ENCODE measurements at places on chromosomes 12 and 14. TPM values are rescaled to one million over a fixed set of nuclear protein-coding genes. Genes with fewer than 3 reads are reported as not detected.

The HOTAIR gene
- total RNA-seq = not detected

The ANO4 gene
- not detected for total RNA-seq

The EML5 gene
- total RNA-seq = 8.1 TPM

The CFAP54 gene
- total RNA-seq = 0.37 TPM

The BRI3BP gene
- 18.6 TPM for total RNA-seq

DNA sequence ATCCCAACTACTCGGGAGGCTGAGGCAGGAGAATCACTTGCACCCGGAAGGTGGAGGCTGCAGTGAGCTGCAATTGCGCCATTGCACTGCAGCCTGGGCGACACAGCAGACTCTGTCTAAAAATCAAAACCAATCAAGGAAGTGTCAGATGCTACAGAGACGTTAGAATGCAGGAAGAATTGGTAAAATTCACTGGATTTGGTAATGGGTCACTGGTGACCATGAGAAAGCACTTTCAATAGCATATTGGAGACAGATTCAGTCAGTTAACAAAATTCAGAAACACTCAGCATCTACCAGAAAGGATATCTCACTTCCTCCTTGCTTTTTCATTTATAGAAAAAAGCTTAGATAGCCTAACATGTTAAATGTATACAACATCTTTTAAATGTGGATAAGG is 17.5 kb downstream of the BIN2 start:
- DNase-seq = no peak

DNA sequence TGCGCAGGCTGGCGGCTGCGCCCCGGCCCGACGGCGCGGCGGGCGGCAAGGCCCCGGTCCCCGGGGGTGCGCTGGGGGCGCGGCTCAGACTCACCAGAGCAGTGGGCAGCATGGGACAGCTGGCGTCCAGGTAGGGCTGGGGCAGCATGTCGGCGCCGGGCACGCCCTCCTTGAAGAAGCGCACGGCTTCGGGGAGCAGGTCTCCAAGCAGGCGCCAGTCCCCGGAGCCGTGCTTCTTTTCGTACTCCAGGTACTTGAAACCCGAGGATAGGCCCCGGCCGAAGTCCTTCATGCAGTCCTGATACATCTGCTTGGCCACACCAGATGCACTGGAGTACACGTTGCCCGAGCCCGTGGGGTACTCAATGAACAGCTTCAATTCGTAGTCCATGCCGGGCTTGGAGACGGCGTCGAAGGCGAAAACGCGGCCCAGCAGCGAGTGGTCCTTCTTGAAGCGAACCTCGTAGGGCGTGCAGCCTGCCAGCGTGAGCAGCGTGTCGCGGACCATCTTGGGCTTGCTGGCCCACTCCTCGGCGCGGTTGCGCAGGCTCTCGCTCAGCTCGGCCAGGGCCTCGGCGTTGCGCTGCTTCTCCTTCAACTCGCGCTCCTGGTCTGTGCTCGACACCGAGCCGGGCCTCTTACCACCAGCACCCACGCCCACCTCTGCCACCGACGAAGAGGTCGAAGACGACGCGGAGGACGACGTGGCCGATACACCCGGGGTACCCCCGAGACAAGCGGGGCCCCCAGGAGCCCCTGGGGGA is 2.2 kb downstream of the IRF2BPL start:
- DNase-seq = peak; percentile 40

GRCh38 chr12:29731591-29731990 is 52.2 kb downstream of the TMTC1 start:
- DNase-seq = no peak

GRCh38 chr12:69602954-69603353 is 7.8 kb downstream of the LRRC10 start:
- no peak for DNase-seq

- DNase-seq = no peak
Observed at GRCh38 chr14:20801726-20802125, 918 bp downstream of the RNASE1 start.

DNA sequence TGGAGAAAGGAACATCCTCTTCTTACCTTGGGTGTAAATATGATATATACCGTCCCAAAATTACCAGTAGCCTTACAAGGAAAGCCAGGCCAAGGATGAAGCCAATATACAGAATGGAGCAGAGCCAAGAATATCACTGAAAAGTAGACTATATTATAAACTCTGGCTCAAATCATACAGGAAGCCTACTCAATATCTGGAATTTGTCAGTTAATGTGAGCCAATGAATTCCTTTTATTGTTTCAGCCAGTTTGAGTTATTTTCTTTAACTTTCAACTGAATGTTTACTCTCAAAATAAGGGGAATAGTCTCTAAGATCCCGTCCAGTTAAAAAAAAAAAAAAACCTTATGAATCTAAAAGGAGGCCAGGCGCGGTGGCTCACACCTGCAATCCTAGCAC is 9.8 kb upstream of the DENND5B start:
- DNase-seq = no peak

DNA sequence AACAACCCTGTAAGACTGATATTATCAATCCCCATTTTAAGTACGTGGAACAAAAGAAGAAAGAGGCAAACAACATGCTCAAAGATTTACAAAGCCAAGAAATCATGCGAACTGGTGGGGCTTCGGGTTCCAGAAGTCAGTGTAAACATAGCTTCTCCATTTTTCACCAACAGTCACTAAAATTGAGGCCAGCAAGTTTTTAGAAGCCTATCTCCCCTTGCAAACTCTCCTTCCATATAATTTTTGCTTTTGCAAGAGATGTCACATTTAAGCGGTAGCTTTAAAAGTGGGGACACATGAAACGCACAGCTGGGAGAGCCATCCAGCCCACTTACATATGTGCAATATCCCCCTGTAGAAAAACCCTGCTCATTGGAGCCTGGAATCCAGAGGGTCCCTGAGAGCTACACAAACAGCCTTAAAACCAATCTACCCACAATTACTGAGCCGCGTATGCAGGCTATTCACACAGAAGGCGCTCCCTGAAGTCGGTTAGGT is 797 bp downstream of the SLC11A2 start:
- no peak for DNase-seq

DNA sequence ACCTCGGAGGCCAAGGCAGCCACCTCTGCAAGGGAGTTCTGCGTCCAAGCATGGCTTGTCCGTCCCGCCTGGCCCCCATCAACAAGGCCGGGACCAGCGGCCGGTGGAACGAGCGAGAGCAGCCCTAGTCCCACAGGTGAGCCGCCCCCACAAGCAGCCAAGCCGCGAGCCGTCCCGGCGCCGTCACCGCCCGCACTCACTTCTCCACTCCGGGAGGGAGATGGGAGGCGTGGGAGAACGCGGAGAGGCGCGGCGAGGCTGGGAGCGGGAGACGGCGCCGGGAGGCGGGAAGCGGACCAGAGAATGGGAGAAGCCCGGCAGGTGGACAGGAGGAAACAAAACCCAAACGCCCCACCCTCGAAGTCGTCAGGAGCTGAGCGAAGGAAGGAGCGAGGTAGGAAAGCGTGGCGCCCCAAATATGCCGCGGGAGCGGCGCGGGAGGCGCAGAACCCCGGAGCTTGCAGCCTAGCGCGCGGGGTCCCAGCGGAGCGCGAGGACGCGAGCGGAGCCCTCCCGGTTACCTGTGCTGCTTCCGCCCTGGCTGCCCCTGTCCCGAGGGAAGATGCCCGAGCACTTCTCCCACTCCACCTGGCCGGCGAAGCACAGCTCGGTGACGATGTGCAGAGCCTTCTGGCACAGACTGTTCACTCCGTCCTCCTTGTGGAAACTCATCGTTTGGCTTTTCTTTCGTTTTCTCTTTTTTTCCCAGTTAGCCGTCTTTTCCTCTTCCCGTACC is 600 bp downstream of the SYT10 start:
- peak; percentile 7 for DNase-seq

GRCh38 chr14:101823066-101823465 is 61.6 kb downstream of the PPP2R5C start:
- DNase-seq = no peak

DNA sequence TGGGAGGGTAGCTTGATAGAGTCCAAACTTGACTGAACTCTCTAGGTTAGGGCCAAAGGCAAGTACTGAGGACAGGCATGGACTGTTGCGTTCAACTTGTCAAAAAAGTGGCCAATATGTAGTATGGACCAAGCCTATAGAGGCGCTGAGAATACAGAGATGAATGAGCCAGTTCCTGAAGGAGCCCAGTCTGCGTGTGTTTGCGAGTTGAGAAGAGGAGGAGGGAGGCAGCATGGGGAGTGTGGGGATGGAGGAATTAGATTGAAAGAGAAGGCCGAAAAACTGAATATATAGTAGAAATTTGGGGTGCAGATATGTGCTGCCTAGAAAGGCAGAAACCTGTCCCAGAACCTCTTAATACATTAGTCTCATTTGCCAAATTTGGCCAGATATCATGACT is 412.4 kb downstream of the PCNX1 start:
- no peak for DNase-seq

- peak; percentile 59 for DNase-seq
Observed at GRCh38 chr12:29103539-29103974, 45.5 kb upstream of the FAR2 start.

GRCh38 chr12:29054858-29055663 is 94.0 kb upstream of the FAR2 start:
- no peak for DNase-seq

- DNase-seq = no peak
Observed at GRCh38 chr12:3380200-3381043, 110.6 kb upstream of the PRMT8 start.

DNA sequence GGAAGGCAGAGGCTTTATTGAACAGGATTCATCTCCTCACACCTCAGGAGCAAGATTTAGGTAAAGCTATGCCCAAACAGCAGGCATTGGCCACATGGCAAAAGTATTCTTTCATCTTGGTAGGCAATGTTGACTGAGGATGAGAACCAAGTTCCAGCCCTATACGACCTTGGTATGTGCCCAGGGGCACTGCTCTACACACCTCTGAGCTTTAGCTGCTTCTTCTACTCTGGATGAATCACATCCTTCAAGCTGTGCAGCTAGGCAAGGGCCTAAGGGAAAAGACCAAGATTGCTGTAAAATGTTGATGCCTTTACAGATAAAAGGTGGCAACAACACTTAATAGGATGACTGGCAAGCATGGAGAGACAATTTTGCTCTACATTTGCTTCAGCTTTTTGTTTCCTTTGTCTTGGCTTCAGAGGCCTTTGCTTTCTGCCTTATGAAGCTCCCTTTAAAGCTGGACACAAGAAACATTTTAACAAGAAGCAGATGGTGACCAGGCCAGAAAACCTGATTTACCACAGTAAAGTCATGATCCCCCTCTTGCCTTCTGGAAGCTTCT is 183.3 kb upstream of the KITLG start:
- no peak for DNase-seq

DNA sequence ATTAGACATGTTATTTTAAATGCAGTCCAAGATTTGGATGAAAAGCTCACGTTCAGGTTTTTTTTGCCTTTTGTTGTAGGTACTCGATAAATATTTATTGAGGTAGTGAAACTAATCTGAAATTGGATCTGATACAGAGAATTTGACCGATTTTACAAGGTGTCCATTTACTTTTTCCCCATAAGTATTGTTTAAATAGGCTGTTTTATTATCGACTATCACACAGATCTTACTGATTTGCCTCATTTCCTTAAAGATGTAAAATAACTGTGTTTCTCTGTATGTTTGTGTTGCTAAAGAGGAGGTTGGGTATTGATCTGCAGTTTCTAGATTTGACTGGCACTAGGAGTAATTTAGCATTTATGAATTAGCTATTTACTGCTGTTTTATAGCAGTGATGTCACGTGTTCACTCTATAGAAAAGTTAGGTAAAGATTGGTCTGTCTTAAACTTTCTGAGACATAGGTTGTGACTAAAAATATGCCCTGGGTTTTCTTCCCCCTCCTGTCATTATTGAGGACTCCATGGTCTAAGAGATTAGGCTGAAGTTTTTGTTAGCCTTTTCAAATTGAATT is 3.5 kb downstream of the RAP1B start:
- no peak for DNase-seq

DNA sequence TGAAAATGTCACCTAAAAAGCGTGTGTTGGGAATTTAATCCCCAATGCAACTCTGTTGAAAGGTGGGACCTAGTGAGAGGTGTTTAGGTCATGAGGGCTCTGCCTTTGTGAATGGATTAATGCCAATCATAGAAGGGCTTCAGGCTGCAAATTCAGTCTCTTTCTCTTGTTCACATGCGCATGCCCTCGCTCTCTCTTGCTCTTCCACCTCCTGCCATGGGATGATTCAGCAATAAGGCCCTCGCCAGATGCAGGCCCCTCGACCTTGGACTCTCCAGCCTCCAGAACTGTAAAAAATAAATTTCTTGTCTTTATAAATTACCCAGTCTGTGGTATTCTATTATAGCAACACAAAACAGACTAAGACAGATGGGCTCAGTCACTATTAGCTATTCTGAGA is 55.4 kb downstream of the PLXNC1 start:
- no peak for DNase-seq

GRCh38 chr14:25350021-25350420 is 300.1 kb upstream of the STXBP6 start:
- no peak for DNase-seq

DNA sequence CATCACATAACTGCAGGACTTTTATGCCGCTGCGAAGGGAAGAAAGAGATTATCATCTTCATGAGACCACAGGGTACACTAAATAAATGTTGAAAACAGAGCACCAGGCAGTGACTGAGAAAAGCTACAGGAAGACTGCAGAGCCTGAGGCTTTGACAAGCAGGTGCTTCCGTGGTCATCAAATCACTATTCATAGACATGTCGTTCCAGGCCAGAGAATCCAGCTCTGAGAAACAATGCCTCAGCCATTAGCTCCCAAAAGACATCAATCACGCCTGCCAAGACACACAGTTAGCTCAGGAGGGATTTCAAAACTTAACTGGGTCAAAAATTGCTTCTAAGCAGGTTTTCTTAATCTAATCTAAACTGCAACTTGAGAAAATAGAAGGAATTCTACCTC is 47.2 kb upstream of the GARIN6 start:
- no peak for DNase-seq

DNA sequence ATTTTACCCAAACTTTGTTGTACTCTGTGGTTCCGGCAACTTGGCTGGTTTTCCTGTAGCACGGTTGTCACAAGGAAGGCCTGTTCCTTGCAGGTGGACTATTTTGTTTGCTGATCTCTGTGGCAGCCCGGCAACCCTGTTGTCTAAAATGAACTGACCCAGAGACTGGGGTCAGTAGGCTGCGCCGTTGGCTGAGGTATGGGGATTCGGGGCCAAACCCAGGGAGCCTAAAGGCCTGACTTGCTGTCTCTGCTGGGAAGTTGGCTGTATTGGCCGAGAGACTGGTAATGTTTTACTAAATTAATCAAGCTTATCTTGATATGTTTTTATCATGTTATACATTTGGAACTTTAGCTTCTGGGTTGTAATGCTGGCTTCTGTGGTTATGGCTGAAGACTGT is 13.8 kb downstream of the SMIM41 start:
- no peak for DNase-seq

DNA sequence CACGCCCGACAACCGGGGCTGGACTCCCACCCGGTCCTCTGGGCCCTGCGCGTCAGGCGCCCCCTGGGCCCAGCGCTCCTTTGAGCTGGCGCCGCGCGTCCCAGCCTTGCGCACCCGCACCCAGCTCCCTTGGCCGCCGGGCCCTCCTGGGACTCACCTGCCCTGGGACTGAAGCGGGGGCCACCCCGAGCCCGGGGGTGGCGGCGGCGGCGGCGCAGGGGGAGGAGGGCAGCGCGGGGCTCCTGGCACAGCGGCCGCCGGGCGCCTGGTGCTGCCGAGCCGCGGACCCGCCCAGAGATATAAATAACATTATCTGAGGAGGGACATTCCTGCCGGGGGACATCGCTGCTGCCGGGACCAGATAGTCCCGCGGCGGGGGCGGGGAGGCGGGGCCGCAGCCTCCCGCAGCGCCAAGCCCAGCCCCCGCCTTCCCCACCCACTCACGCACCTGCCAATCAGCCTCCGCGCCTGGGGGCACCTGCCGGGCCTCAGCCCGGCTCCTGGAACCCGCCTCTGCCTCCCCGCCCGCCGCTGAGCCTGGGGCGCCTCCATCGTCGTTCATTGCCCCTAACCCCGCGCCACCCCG is at the start of gene SPTB:
TSS of gene SPTB (minus strand) at position 273 of the 586 bp plus-strand sequence. CDS start 56,813 bp downstream, outside the sequence.
- DNase-seq = peak; percentile 79

Measured in activated CD4-positive, alpha-beta T cell treated with anti-CD3 and anti-CD28 coated beads for 36 hours (primary cell).